ENCODE measurements at places on chromosomes 16 and 17. TPM values are rescaled to one million over a fixed set of nuclear protein-coding genes. Genes with fewer than 3 reads are reported as not detected.

Gene MC1R
- total RNA-seq: 7.1 TPM

Gene CRHR1
- 0.75 TPM for total RNA-seq

Gene CES3
- total RNA-seq: 1.8 TPM

Gene FBXL20
- total RNA-seq: 7.4 TPM

Gene TIMP2
- 222 TPM for total RNA-seq

Gene LRRC46
- total RNA-seq: 4.0 TPM

Gene WSCD1
- 1.9 TPM for total RNA-seq

Gene ZNF747
- 4.3 TPM for total RNA-seq

Gene TBC1D3E
- total RNA-seq: not detected

Gene TMEM114
- not detected for total RNA-seq

Gene TPPP3
- total RNA-seq: 7.5 TPM

Gene ABCC12
- 0.20 TPM for total RNA-seq

Gene CACNA1H
- 17.2 TPM for total RNA-seq

Gene MEOX1
- not detected for total RNA-seq

Gene DPEP2
- total RNA-seq: not detected

Gene RNF43
- total RNA-seq: 0.38 TPM

Gene SPATA22
- not detected for total RNA-seq

Gene SLC22A31
- total RNA-seq: 1.2 TPM

Gene CSF3
- 0.21 TPM for total RNA-seq

Gene PPP1R9B
- 57.5 TPM for total RNA-seq

Gene CAMKK1
- total RNA-seq: 17.9 TPM

Gene TAT
- total RNA-seq: not detected

Gene HLF
- total RNA-seq: 0.22 TPM

Gene KRT25
- total RNA-seq: not detected

Gene GPR179
- 0.01 TPM for total RNA-seq

Gene KLHL10
- total RNA-seq: 0.19 TPM

Gene CACNG3
- not detected for total RNA-seq

Gene TBC1D3I
- total RNA-seq: 0.46 TPM

Measured in A549 treated with ZK216348 at 1 μM for 4 hours (cell line).